T-helper 2 cell (primary cell): ENCODE measurements at places on chromosomes 2 and 18.

DNA sequence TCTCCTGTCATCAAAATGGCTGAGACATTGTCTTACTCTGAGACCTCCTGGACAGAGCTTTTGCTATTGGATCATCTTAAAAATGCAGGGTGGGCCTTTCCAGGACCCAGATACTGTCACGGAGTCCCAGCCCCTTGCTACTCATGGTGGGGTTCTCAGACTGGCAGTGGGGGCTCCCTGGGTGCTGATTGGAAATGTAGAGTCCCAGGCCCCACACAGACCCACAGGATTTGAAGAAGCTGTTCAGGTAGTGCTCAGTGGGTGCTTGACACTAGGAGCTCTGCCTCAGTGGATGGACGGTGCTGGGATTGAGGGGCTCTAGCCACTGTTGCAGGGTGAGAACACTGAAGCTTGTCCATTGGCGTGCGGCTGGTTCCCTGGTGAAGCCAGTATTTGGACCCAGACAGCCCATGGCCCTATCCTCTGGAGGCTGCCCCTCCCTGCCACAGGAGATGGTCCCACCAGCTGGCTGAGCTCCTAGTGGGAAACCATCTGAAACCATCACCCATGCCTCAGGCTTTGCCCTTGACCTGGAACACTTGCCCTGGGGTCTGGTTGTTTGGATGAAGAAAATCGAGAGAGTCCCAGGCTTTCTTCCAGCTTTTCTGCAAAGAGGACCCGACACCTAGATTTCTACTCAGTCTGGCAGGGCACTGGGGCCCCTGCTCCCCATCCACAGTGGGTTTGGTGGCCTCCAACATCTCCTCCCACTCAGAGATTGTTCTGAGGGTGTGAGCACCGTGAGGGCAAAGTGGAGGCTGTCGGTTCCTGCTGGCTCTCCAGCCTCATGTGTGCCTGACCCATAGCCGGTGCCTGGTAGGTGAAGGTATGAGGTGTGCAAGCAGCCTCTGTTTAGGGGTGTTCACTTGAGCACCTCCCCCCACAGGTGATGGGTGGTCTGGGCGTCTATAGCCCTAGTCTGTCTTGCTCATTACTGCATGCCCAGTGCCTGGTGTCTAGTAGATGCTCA, 30.1 kb downstream of the MROH2A start:
- DNase-seq = no peak

- DNase-seq = no peak
Measured at GRCh38 chr2:119439574-119440500, 8.2 kb downstream of the TMEM37 start.

GRCh38 chr2:135948642-135949355, 36.6 kb downstream of the DARS1 start:
- DNase-seq = peak; percentile 12

GRCh38 chr2:150484006-150484405, 3.5 kb downstream of the RND3 start:
- no peak for DNase-seq

GRCh38 chr2:233061591-233062450, 1.7 kb downstream of the INPP5D start:
- DNase-seq = peak; percentile 69

GRCh38 chr18:41576643-41577042, 378.4 kb upstream of the PIK3C3 start:
- DNase-seq = no peak

DNA sequence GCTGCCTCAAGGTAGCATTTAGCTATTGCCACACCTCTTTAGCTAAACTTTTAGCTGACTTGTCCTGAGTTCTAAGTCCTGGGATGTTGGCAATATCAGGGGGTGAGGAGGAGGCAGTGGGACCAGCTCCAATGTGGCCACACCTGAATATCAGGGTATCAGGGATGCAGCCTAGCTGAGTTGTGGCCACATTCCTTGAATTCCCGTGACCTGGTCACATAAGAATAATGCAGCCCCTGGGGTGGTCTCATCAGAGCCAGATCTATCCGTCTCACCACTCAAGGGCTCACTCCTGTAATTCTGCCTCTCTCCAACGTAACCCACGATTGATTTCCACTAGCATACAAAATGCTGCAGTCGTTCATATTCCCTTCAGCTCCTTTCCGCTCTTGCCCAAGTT, 11.6 kb upstream of the TAF1B start:
- DNase-seq = no peak

GRCh38 chr2:634041-634440, 43.2 kb downstream of the TMEM18 start:
- DNase-seq = no peak

DNA sequence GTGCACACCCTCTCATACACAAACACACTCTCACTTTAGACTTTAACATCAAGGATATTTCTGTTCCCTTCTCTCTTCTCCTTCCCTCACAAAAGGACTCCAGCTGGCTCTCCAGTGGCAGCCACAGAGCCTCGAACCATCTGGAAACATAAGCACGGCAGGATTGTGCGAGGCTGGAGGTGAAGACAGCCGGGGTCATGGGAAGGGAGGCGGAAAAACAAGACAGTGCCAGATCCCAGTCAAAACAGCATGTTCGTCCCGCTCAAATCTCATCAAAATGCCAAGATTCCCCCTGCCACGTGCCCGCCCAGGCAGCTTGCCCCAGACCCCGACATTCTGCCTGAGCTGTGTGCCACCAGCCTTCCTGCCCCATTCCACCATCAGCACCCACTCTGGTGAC, 180.3 kb downstream of the ZBTB7C start:
- no peak for DNase-seq

GRCh38 chr2:132680544-132680943, 10.5 kb upstream of the LYPD1 start:
- DNase-seq = no peak

GRCh38 chr2:97546711-97547110, 43.0 kb downstream of the ANKRD36B start:
- no peak for DNase-seq

- no peak for DNase-seq
Measured at GRCh38 chr2:212538305-212539071, at the start of gene ERBB4. Gene ERBB4 (minus strand): TSS chr2:212538802. CDS start chr2:212538530, 272 bp downstream.

DNA sequence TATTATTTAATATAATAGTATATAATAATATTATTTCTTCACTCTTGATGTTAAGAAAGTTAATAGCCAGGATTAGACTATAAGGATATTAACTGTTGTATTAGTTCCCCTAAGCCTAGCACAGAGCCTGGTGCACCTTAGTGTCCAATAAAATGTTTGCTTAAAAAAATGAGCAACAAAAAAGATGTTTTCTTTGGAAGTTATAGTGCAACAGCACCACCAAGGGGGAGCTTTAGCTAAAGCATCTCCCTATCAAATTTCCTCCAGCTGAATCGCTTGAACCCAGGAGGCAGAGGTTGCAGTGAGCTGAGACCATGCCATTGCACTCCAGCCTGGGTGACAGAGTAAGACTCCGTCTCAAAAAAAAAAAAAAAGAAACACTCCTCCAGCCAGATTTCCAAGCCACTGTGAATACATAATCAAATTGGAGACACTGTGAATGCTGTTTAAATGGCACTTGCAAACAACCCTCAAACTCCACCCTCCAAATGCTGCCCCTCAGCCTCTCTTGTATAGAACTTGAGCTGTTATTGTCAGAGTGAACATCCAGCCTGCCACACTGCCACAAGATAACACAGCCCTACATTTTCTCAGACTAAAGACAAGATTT, 221.9 kb downstream of the DYM start:
- peak; percentile 41 for DNase-seq

- no peak for DNase-seq
Measured at GRCh38 chr18:61616111-61616610, 276.6 kb downstream of the RNF152 start.

DNA sequence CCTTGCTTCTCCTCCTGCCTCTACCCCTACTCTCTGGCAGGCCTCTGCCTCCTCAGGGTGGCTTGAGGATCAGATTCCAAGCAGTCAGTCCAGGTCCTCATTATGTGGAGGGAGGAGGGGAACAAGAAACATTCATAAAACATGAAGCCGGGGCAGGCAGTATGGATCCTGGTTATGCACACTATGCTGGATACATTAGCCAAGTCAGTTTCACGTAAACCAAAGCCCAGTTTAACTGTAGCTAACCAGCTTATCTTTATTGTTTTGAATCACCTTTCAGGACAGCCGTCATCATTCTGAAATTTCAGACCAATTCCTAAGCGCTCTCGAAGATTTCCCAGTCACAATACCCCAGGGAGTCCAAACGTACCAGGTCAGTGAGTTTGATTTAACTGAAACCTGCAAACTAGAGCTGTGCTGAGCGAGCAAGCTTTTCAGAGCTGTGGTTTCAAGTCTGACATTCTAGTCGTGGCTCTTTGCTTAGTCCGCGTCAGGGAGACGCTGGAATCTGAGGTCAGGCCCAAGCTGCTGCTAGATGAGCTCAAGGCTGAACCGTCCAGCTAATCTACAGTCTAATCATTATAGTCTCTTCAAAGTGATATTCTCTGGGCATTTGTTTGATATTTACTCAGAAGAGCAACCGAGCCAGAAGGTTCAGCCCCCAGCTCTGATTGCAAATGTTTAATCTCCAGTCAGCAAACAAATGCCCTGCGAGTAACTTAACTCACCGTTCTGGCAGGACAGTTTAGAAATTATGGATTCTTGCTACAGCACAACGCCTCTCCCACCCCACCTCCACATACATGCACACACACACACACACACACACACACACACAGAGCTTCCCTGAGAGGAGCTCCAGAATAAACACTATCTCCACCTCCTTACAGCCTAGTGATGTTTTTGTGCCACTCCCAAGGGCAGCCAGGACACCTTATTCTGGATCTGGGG, 63.8 kb upstream of the BZW1 start:
- DNase-seq = no peak

GRCh38 chr18:24611075-24611474, 150.6 kb downstream of the HRH4 start:
- no peak for DNase-seq

- no peak for DNase-seq
Measured at GRCh38 chr2:221513232-221513631, 58.9 kb downstream of the EPHA4 start.

- no peak for DNase-seq
Measured at GRCh38 chr2:182377467-182377866, 49.4 kb downstream of the PDE1A start.

DNA sequence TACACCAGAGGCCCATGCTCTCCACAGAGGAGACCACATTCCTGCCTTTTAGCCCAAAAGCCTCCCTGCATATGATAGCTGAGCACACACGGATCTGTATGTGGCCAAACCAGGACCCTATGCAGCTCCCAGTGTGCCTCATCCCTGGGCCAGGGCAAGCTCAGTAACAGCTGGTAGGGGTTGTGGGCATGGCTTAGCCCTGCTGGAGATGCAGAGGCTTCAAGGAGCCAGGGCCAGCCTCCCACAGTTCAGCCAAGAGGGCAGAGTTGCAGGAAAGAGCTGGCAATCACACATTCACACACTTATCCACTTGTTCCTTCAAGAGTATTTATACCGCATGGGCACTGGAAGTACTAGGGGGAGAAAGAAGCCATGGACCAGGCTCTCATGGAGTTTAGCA, 1.6 kb upstream of the LIMS2 start:
- no peak for DNase-seq

GRCh38 chr2:18380321-18380720, 180.1 kb downstream of the RDH14 start:
- DNase-seq = no peak
